ENCODE measurements at places on chromosomes 3 and 15.

GRCh38 chr3:72597756-72598195 is 250.5 kb downstream of the SHQ1 start:
- no peak for DNase-seq

GRCh38 chr15:26325495-26325894 is 447.4 kb downstream of the GABRB3 start:
- no peak for DNase-seq

DNA sequence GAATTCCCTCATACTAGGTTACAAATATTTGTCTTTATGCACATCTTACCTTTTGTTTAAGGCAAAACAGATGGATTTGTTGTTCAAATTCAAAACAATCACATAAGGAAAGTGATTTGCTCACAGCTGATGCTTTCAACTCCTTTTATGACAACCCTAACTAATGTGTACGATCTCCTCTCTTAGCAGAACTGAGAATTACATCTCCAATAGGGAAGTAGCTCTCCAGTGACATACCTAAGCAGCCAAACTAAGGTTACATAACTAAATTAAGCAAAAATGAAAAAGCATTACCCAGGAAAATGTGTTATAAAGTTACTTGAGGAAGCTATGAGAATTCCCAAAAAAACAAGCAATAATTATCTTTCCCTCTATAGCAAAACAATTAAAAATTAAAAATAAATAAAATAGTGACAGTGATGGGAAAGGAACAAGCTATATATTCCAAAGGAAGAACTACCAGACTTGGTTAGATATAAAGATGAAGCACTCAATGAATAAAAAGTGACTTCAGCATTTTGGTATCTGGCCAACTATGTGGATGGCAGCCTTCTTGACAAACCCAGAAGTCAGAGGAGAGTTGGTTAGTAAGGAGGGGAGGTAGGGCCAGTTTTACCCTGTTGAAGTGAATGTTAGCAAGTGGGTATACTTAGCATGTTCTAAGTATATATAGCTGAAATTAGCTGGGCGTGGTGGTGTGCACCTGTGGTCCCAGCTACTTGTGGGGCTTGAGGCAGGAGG is 32.4 kb downstream of the PEAK1 start:
- DNase-seq, result no peak

DNA sequence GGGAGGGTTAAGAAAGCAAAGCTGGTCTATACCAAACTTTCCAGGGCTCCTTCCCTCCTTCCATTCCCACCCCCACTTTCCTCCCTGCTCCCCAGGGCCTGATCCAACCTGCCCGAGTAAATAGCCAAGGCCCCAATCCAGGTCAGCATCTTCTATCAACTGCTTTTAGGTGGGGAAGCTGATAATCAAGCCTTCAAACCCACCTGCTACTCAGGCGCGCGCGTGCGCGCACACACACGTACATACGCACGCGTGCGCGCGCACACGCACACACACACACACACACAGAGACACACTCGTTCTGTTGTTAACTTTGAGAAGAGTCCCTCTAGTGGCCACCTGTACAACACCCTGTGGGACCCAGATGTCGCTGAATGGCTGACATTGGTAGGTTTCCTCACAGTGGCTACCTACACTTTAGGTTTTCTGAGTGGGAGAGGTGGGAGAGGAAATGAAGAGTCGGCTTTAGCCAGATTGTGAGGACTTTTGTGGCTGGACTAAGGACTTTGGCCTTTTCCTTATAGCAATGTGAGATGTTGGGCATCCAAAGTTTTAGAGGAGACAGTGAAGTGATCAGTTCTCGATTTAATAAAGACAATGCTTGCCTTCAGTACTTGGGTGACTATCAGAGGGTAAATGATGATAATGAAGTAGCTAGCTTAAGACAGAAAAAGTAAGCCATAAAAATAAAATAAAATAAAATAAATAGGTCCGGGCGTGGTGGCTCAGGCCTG is 179.9 kb upstream of the C2CD4B start:
- no peak for DNase-seq

DNA sequence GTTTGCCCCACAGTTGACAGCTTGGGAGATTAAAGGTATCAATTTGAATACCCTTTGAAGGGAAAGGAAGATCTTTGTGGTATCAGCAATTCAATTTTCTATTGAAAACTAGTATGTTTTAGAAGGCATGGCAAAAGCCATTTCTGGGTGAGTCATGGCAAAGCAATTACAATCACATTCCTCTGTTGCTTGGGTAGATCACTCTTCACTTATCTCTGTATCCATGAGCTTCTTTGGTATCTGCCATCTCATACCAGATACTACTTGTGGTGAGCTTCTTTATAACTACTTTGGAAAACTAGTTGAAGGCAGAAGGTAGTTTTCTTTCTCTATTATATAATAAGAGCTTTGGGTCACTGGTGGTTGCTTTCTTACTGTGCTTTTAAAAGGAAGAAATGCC is 28.3 kb upstream of the LSAMP start:
- no peak for DNase-seq

DNA sequence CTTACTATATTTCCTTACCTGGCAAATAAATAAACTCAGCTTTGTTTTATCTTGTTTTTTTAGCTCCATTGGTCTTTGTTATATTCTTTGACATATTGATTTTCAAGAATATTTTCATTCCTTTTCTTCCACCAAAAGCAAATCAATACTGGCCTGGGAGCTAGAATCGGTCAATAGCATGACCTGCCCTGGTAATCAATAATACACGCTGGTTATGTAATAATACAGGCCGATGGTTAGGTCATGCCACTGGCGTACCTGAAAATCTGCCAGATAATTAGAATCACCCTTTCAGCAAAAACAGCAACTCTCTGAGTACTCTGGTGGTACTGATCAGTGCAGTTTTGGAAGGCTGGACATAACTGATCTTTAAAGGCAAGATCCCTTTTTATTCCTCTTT is 39.9 kb downstream of the PEAK1 start:
- DNase-seq, result no peak

GRCh38 chr3:118097226-118097625 is 937.4 kb downstream of the IGSF11 start:
- DNase-seq, result no peak

DNA sequence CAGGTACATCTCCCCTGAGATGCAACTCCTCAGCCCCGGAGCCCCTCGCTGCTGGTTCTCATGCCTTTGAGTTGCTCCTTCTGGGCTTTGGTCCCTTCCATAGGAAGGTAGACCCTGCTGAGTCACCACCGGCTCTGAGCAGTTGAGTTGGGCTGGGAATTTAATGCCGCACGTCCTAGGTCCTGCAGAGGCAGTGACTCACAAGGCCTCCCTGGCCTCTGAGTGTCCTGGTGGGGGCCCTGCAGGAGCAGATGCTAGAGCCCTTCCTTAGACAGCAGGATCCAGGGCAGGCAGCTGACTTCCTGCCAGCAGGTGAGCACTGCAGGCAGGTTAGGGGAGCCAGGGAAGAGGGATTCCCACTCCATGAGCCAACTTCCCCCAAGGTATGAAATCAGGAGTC is 5.5 kb upstream of the NTRK3 start:
- no peak for DNase-seq

GRCh38 chr15:63165166-63165859 is 8.0 kb upstream of the RPS27L start:
- DNase-seq, result no peak

DNA sequence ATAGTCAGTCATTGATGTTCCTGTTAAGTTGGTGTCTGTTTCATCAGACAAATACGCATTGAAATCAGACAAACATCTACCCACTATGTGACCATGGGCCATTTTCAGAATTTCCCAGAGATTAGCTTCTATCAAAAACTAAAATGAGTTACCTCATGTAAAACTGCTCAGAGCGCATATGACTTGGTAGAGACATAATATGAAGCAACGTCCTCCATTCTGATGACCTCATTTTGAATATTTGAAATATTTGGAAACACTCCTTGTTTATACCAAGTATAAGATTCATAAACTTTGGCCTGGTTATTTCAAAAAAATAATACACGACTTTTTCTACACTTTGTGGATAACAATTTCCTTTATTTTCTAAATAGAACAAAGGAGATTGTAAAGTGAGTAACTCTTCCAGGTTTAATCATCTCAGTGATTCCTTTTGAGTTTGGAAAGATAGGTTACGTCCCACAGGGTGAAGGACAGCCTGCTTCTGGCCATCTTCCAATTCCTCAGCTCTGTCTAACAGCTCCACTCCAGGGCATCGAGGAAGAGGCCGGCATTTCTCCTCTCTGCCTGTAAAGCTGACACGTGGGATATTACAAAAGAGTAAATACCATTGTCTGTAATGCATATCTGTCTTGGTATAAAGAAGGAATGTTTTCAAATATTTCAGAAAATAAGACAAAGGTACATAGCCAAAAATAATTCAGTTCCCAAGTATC is 122.6 kb downstream of the CADM2 start:
- DNase-seq, result no peak

GRCh38 chr3:97687734-97688133 is 76.8 kb upstream of the ARL6 start:
- DNase-seq, result no peak

DNA sequence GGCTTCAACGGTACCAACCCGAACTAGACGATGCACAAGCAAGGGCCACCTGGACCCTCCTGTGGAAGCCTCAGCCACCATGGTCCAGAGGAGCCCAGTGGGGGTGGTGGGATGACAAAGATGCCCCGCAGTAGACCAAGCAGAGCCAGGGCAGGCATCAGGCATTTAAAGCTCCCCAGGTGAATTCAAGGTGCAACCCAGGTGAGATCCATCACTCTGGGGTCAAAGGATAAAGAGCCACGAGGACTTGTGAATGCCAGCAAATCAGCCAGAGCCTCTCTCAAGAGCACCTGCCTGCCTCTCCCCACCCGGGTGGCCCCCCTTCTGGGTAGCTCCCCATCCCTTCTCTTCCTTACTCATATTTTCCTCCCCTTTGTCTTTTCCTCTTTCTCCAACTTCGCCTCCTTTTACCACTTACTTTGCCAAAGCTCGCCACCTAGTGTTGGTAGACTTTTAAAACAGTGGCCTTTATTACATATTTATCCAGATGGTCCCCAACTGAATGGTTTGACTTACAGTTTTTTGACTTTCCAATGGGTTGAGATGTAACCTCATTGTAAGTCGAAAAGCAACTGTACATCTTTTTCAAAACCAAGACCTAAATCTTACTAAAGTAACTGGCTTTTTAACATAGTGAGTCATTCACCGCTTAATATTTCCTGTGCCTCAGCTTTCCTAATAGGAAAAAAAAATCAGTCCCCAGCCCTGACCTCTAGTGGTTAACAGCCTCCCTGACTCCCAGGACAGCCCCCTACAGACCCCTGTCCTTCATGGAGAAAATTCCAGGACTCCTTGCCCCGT is 18.8 kb downstream of the PLA2G4F start:
- DNase-seq, result no peak

GRCh38 chr3:19154693-19155250 is 6.5 kb downstream of the KCNH8 start:
- no peak for DNase-seq

DNA sequence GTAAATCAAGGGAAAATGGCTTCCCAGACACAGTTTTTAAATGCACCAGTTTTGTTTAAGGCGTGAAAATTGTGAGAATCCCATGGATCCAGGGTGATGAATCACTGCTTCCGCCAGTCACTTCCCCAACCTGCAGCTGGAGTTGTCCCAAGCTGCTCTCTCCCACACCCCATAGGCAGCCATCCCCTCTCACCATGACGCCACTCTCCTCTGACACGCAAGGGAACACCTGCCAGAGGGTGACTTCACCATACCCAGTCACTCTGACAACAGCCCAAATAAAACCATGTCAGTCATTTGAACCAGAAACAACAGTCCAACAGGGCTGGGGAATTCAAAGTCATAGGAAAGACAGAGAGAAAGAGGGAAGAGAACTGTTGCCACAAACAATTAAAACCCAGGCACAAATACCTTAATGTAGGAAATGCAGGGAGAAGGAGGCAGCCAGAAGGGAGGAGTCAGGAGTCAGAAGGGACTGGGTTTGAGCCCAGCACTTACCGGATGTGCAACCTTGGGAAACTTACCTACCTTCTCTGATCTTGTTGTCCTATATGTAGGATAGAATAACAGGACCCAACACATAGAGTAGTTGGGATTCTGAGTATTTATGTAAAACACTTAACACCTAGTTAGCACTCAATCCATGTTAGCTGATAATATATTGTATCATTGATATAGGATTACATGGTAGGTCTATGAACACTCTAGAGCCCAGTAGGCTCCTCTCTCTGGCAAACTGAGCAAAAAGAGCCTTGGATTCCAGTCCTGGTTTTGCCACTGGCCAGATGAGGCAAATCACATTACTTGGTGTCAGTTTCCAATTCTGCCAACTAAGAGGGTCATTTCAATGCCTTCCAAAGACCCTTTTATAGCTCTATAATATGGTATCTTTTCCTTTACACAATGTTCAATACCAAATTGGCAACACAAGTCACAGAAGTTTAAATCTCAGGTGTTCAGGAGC is 326.3 kb upstream of the ICE2 start:
- DNase-seq, result no peak

DNA sequence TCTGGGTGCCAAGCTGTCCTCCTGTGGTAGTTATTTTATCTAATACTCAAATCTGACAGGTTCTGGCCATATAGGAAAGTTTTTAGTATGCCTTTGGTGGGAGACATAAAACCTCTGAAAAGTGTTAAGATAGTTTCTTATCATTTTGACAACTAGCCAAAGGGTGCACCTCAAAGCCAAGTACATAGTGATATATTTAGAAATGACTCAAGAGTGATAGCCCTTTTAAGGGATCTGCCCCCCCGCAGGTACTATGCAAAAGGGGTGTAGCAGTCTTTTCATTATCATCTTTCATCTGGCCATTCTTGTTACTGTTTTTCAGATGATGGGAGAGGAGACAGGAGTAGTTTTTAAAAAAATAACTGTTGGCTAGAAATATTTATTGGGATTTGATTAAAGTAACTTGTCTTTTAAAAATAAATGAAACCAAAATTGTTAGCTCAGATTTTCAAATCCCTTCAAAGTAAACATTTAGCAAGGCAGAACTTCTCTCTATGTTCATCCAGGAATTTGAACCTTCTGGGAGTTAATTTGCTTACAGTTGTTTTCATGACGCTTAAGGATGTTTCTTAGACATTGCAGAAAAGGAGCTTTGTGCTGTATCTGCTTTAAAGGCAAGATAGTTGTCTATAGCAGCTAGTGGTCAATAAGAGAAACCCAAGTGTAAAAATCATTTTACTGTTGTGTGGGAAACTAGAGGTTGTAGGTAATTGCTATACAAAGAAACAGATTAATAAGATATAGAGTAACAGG is 5.1 kb downstream of the PHLDB2 start:
- no peak for DNase-seq

DNA sequence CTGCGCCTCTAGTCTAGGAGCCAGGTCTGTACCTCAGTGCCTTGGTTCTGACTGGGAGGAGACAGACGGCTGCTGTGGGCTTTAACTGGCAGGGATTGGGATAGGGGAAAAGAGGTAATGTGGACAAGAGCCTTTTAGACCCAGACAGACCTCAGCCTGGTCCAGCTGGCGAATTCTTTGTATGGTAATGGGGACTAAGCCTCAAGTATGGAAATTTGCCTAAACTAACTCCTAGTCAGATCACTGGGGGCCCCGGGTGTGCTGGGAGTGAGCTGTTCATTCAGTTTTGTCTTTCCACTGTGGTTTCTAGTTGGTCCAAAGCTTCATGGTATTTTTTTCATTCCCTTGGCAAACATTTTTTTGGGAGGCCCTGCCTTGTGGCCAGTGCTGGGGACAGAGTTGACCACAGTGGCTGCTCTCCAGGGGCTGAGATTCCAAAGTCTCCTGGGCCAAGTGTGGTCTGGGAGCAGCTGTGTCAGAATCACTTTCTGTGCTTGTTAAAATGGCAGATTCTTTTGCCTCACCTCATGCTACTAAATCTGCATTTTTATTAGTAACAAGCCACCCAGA is 261.4 kb upstream of the C2CD4B start:
- DNase-seq, result no peak

Measured in cortex of kidney (tissue), 1 donor.